ENCODE measurements at places on chromosomes 5 and 9.

GRCh38 chr9:73869264-73869663 lies 627.9 kb upstream of the RORB start:
- peak; percentile 0 for DNase-seq

DNA sequence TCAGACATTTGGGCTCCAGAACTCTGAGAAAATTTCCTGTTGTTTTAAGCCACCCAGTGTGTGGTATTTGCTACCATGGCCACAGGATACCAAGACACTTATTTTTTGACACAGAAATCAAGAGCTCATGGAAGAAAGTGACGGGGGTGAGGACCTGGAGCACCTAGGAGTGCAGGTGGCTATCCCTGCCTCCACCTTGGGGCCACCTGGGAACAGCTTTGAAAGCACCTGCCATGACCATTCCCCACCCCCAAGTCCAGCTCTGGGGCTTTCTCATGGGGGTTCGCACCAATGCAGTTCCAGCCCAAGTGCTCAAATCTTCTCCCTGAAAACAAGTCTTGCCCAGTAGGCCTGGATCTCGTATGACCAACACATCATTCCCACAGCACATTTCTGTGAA lies 214.9 kb upstream of the IRX1 start:
- DNase-seq: no peak

- no peak for DNase-seq
Observed at GRCh38 chr5:180343110-180343830, 9.9 kb downstream of the GFPT2 start.

DNA sequence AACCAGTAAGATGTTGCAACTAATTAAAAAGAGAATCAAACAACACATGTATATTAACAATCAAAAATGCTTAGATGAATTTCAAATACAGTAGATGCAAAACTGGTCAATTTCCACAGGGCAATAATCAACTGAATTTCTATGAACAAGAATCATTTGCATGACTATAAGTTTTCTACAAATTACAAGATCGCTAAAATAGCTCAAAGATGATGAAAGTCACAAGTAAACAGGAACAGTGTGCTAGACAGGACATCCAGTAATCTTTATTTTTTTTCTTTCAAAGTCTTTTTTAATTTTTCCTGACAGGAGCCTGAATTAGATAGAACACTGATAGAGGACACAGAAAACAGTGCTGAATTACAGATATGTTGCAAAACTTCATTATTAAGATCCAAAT lies 608.2 kb upstream of the DAB2 start:
- no peak for DNase-seq

- no peak for DNase-seq
Observed at GRCh38 chr9:130522233-130522808, 57.1 kb upstream of the FUBP3 start.

- DNase-seq: no peak
Observed at GRCh38 chr5:153618867-153619266, 128.4 kb downstream of the GRIA1 start.

GRCh38 chr5:111993242-111993641 lies 236.2 kb upstream of the NREP start:
- no peak for DNase-seq

DNA sequence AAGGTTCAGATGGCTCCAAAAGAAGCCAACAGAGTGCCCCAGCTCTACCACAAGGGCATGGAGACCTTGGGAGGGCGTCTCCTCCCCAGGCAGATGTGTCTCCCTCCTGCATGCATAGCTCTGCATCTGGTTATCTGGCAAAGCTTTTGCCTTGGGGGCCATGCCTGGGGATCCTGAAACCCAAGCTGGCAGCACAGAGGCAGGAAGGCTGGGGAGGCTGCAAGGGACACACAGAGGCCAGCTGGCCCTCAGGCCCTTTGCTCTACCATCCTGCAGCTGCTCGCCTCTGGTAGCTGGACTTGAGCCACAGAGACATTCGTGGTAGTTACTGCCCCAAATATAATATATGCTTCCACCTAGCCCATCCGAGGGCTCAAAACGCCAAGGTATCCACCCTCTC lies 3.9 kb downstream of the SEPTIN8 start:
- no peak for DNase-seq

- DNase-seq: no peak
Observed at GRCh38 chr5:26681861-26682260, 356.5 kb downstream of the CDH9 start.

GRCh38 chr5:97229196-97229595 lies 46.1 kb upstream of the RIOK2 start:
- DNase-seq: no peak

GRCh38 chr9:126116351-126117157 lies 210.1 kb upstream of the MVB12B start:
- DNase-seq: no peak
